ENCODE measurements at places on chromosomes 4 and X.

- no peak for DNase-seq
Observed at GRCh38 chrX:103774070-103774642, 2.5 kb upstream of the PLP1 start.

DNA sequence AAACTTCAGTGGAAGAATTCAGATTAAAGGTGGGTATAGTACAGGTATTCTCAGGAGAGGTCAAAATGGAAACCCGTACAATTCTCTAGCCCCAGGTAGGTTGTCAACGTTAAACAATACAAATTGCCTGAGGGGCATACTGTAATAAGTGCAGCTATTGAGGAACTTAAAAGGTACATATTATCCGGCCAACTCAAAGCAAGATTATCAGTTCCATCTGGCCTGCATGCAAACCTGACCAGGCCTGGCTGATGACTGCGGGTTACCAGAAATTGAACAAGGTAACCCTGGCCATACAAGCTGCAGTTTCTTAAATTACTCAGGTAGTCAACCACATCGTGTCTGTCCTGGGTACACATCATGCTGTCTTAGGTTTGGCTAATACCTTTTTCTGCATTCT, 12.3 kb upstream of the ZNF630 start:
- DNase-seq = no peak

DNA sequence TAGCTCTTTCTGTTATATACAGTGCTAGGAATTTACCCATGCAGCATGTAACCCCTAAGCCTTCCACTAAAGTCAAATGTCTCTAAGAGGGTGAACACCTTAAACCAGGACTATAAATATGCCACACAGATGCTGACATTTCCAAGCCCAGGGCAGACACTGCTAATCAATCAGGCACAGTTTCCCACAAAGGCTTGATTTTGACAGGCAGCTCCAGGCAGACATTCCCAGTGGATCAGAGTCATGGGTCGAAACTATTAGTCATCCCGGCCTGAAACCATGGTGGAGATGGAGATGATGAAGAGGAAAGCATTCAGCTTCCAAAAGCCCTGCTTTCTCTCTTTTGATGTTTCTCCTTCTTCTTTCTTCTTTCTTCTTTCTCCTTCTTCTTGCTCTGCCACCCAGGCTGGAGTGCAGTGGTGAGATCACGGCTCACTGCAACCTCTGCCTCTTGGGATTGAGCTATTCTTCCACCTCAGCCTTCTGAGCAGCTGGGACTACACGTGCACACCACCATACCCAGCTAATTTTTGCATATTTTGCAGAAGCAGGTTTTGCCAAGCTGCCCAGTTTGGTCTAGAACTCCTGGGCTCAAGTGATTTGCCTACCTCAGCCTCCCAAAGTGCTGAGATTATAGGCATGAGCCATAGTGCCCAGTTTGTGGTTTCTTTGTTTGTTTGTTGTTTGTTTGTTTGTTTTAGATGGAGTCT, 21.0 kb upstream of the SORCS2 start:
- no peak for DNase-seq

DNA sequence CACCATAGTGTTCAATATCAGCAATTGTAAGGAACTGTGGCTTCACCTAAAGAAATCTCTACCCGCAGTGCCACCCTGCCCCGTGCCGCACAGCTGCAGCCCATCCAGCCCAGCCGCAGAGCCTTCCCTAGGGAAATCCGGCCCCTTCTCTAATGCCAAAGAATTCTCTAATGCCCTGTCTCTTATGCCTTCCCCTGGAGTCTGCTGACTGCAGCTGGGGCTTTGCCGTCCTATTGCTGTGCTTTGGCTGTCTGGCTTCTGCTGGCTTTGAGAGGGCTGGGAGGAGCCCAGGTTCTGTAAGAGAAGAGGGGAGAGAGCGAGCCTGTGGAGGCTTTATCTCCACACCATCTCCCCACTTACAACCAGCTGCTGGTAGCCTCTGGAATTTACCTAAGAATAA, 85.9 kb upstream of the HELT start:
- DNase-seq = no peak

DNA sequence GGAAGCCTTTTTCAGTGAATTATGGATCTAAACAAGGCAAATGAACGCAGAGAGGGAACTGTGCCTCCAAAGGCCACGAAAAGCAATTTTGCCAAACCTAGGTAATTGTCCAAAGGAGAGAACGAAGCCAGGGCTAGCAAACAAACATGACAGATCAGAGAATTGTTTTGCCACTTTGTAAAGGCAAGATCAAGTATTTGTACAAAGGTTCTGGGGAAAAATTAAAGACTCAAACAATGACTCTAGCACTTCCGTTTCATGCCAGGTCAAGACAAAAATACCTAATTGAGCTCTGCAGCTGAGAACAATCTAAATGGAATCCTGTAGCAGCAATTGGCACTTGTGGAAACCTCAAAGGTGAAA, 8.5 kb downstream of the RBM47 start:
- DNase-seq = no peak

- DNase-seq = no peak
Observed at GRCh38 chr4:123396307-123397143, at the start of gene SPRY1. Gene SPRY1 (plus strand): TSS chr4:123396795. CDS start chr4:123401592, 4,797 bp downstream.

DNA sequence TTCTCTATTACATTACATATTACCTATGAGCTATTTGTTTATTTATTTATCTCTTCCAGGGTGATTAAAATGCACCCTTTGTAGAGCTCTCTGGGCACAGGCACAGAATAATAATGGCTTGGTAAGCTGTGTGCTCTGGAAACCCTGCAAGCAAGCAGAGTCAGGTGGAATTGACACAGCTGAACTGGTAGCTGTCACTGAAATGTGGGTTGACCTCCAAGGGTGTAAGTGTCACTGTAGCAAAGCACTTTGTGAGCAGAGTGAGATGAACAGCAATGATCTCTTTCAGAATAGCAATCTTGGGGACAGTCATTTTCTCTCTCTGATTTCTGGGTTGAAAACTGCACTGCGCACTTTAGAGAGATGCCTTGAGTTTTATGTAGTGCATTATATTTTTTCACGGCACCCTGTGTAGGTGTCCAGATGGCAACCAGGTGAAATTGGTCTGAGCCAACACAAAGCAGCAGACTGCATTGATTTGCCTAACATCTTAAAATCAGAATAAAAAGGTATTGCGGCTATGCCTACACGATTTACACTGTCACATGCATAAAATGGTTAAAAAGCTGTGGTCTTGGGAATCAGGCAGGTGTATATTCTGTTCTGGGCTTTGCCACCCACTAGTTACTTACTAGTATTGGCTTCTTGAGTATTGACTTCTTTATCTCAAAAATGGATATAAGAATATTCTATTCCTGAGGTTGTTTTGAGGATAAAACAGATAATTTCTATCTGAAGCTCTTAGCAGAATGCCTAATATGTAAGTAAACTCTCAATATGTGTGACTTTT, 450.3 kb downstream of the RAPGEF2 start:
- no peak for DNase-seq

DNA sequence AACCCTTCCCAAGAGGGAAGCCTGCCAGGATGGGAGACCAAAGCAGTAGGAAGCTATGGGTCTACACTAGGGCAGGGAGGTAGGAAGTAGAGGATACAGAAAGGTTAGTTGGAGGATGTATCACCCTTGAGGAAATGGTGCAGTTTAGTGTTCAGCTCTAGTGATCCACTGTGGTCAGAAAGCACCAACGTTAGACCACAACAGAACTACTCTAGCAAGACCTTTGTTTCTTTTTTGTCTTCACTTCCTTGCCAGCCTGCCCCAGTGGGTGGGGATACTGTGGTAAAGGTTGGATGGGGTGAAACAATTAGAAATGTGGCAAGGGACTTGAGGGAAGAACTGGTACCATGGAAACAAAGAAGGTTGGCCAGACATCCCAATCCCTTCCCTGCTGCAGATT, 83.3 kb downstream of the DDIT4L start:
- DNase-seq = no peak

DNA sequence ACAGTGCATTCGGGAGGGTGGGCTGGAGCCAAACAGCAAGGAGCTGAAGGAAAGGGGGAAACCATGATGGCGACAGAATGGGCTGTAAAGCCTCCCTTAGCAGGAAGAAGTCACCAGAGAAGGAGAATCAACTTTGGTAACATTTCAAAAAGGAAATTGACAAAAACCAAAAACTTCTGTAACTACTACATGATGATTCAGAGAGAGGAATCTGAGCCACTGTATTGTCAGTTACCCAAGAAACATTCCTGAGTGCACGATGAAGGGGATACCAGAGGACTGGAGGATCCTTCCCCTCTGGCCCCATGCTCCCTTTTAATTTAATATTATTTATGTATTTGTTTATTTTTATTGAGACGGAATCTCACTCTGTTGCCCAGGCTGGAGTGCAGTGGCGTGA, 26.3 kb downstream of the PDHA1 start:
- no peak for DNase-seq

DNA sequence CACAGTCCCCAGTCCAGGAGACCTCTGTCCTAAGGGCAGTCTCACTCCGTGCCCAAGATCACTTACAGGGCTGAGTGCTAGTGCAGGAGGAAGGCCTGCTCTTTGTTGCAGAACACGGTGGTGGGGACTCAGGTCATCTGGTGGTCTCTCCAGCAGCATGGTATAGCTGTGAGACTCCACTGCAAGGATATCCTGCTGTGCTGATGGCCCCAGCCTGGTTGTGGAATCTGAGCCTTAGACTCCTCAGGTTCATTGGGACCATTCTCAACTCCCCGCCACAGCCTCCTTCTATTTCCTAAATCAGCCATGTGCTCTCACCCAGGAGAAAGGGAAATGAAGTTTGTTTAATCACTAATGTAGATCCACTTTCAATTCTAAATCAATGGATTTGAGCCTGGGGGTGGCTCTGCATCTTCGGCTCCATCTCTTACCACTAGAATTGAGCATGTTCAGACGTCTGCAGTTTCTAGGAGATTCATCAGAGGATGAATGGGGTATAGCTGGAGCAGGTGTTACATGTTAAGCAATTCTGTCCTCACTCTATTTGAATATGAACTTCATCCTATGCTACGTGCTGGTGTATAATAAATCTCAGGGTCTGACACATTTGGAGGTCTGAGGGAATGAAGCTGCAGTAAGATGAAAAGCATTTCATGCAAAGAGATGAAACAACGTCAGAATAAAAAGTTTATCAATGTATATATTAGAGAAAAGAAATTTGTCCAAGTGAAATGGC, 189.2 kb downstream of the MGST2 start:
- no peak for DNase-seq

All from stimulated activated CD4-positive, alpha-beta T cell treated with anti-CD3 and anti-CD28 coated beads, Interleukin-1b, Interleukin-23, amount 100 ng/mL, for 1 hour (primary cell).